Urinary bladder (tissue), 4 donors: ENCODE measurements at places on chromosomes 4 and X. TPM values are rescaled to one million over a fixed set of nuclear protein-coding genes. Genes with fewer than 3 reads are reported as not detected.

The DCUN1D4 gene
- 80.3 TPM for total RNA-seq

The CT45A8 gene
- total RNA-seq: not detected

The DOCK11 gene
- 50.4 TPM for total RNA-seq

The TRIM2 gene
- 119 TPM for total RNA-seq

The JCHAIN gene
- total RNA-seq: 4.5 TPM

The RGN gene
- 4.8 TPM for total RNA-seq

The CCDC110 gene
- total RNA-seq: 18.2 TPM

The SMARCA1 gene
- 96.0 TPM for total RNA-seq

The USP17L30 gene
- total RNA-seq: not detected

The CHRDL1 gene
- 22.6 TPM for total RNA-seq

The TENM3 gene
- 26.6 TPM for total RNA-seq

The HSPA4L gene
- 4.5 TPM for total RNA-seq

The IQCM gene
- not detected for total RNA-seq

The FAM53A gene
- 0.63 TPM for total RNA-seq

The SPACA5 gene
- total RNA-seq: not detected

The HHIP gene
- 38.5 TPM for total RNA-seq

DNA sequence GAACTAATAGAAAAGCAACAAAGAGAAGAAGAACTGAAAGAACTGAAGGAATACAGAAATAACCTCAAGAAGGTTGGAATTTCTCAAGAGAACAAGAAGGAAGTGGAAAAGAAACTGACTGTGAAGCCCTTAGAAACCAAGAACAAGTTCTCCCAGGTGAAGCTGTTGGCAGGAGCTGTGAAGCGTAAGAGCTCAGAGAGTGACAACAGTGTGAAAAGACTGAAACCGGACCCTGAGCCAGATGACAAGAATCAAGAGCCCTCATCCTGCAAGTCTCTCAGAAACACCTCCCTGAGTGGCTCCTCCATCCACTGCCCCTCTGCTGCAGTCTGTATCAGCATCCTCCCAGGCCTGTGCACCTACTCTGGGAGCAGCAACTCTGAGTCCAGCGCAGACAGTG, 8.4 kb upstream of the FHDC1 start:
- DNase-seq: no peak

- no peak for DNase-seq
These were observed 43.1 kb downstream of the ADAMTS3 start for GRCh38 chr4:72525938-72526337.

DNA sequence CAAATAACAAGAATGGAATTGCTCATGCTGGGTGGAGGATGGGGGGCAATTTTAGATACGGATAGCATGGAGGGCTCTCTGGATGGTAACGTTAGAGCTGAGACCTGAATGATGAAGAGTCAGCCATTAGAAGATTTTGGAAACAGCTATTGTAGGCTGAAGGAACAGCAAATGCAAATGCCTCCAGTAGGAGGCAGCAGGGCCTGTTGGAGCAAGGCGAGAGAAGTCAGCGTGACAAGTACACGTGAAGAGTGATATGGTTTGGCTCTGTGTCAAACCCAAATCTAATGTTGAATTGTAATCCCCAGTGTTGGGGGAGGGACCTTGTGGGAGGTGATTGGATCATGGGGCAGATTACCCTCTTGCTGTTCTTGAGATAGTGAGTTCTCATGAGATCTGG, 59.3 kb upstream of the SOD3 start:
- DNase-seq: no peak

GRCh38 chr4:77142646-77143028, 14.4 kb upstream of the CCNG2 start:
- DNase-seq: no peak

DNA sequence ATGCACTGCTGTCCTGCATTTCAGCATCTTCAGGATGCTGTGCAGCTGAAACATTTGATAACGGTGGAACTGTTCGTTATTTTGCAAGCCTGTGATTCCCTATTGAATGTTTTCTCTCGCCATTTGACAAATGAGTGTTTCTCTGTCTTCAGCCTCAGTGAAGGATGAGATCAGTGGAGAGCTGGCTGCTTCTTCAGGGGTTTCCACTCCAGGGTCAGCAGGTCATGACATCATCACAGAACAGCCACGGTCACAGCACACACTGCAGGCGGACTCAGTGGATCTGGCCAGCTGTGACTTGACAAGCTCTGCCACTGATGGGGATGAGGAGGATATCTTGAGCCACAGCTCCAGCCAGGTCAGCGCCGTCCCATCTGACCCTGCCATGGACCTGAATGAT, 52.6 kb downstream of the HTT start:
- DNase-seq: no peak

- DNase-seq: no peak
These were observed 6.9 kb upstream of the SRPK3 start for GRCh38 chrX:153773741-153774575.

DNA sequence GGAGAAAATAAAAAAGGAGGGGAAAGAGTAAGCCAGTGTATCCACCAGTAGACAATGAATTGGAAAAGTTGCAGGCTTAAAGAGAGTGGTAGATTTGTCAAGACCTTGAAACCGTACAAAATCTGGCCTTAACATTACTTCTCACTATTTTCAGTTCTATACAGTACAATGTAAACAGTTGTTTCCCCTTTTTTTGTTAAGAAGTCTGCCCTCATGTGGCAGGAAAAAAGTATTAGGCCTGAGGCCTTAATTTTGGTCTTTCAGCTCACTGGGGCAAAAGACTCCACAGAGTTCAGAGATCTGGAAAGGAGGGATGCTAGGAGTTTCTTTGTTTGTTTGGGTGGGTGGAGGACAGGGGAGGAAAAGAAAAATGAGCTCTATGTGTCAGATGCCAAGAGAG, 92.8 kb upstream of the CCDC160 start:
- no peak for DNase-seq

- no peak for DNase-seq
These were observed 97.6 kb downstream of the PRDM5 start for GRCh38 chr4:120824946-120825345.

GRCh38 chr4:56026596-56026995, 77.9 kb downstream of the CEP135 start:
- DNase-seq: no peak

- peak; percentile 31 for DNase-seq
These were observed 332.7 kb upstream of the IGFBP7 start for GRCh38 chr4:57442831-57443291.

GRCh38 chrX:137118536-137118935, 84.7 kb upstream of the GPR101 start:
- no peak for DNase-seq

GRCh38 chrX:151004085-151004484, 20.9 kb downstream of the HMGB3 start:
- no peak for DNase-seq

- DNase-seq: no peak
These were observed 402.7 kb downstream of the C4orf33 start for GRCh38 chr4:129498626-129499025.

DNA sequence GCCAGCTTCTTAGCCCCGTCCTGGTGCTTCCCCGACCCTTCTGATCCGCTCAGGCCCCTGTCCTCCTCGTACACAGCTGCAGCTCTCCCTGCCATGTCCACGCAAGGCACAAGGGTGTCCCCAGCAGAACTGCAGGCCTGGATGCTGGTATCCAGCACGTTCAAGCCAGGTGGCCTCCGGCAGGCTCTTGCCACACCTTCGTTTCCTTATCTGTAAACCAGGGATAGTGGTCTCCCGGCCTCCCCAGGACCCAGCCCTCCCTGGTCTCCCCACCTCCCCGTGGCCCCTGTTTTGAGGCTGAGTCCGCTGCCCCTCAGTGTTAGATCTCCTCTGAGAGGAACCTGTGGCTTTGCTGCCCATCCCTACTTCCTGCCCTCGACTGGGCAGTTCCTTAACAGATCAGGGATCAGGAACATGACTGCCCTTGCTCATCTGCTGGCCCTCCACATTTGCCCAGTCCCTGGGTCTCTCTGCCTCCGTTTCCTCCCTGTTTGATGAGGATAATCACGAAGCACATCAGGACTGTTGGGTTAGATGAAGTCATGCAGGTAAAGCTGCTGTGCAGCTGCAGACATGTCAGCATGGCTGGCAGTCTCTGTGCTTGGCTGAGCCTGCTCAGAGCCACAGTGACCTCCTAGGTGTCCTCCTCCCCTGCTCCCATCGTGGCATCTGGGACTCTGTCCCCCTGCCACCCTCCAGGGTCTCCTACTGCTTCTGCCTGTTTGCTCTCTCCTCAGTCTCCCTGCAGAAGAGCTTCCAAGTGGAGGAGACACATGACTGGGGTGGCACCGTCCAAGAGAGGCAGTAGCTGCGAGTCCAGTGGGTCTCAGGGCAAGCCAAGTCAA, 32.9 kb downstream of the PIGG start:
- no peak for DNase-seq

DNA sequence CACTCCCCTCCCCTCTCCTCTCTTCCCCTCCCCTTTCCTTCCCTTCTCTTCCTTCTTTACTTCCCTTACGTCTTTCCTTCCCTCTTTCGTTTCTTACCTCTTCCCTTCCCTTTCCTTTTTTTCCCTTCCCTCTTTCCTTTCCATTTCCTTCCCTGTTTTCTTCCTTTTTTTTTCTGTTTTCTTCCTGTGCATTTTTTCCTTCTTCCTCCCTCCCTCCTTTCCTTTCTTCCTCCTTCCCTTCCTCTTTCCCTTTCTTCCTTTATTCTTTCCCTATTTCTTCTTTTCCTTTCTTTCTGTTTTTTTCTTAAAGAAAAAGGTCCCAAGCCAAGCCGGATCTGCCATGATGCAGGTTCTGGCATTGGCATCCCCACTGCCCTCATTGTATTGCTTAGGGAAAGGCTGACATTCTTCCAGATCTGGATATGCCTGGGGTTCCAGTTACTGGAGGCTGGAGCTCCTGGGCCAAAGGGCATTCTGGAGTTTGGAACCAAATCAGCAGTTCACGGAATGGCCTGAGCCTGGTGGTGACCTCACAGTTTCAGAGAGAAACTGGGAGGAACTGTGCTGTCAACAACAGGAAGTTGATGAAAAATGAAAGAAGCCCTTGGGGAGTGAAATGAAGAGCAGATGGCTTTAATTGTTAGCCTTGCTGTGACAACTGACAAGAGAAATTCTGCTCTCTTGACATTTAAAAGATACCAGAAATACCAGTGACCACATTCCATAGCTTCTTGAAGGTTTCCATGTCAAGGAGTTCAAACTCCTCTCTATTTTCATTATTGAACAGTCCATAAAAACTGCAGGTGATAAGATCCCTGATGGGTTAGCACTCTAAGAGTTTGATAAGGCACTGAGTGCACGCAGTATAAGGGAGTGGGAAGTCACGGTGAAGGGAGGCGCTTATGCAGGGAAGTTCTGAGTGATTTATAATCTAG, 622.1 kb downstream of the SPRY1 start:
- DNase-seq: no peak

GRCh38 chr4:55910140-55910539, 38.6 kb upstream of the CEP135 start:
- DNase-seq: no peak

- DNase-seq: no peak
These were observed 43.8 kb downstream of the CDX4 start for GRCh38 chrX:73490661-73491060.

DNA sequence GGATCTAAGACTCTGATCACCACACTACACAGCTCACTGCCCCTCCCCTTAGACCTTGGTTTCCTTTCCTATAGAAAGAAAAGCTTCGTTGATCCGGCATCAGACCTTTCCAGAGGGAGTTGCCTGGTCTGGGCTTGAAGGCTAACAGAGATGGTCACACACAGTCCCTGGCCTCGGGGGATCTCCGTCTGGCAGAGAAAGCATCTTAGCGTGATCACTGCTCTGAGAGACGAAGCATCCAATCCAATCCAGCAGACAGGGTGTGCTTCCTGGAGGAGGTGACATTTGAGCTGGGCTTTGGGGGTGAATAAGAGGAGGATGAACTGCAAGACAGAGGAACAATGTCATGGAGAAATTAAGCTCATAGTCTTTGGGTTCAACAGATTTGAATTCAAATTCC, 49.5 kb downstream of the HTRA3 start:
- DNase-seq: no peak

DNA sequence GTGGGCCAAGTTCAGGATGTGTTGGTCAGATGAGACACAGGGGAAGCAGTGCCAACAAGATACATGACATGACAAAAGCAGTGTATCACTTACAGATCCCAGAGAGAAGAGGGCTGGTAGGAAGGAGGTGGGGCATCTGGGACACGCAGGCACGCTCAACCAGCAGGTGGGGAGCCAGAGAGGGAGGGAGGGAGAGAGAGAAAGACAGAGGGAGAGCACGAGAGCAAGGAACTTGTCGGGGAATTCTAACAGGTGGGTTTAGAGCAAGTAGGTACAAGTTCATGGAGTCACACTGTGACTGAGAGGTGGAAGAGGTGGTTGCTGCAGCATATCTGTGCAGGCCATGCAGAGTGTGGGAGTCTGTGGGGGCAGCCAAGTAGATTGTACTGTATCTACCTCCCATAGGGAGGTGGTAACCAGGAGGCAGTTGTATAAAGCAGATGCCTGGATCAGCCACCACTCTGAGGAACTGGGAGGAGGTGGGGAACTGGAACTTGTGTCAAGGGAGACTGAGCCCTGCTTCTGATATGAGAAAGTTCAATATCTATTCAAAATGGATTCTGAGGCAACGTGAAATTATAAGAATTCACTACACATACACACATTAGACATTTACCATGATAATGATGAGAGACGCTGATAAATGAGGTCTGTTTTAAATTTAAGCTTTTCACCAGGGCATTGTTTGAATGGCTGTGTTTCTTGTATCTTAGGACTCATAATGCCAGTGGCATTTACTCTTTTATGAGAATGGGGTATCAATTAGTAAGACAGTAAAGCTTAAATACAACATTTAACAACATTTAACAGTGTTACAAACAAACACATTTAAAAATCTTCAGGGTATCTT, 43.7 kb downstream of the BBS12 start:
- no peak for DNase-seq

DNA sequence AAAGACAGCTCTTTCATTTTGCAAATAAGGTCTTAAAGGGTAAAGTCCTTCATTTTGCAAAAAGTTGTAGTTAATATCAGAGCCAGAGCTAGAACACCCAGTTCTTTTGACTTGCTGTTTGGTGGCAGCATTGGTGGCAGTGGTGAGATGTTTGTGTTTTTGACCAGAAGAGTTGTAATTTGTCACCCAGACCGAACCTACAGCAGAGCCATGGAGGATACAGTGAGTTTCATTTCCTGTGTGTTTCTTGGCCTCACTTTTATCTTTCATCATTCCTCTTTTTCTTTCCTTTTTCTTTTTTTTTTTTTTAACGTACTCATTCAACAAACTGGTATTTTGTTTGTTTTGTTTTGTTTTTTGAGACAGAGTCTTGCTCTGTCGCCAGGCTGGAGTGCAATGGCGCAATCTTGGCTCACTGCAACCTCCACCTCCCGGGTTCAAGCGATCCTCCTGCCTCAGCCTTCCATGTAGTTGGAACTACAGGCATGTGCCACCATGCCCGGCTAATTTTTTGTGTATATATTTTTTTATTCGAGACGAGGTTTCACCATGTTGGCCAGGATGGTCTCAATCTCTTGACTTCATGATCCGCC, 116.4 kb downstream of the AFF1 start:
- DNase-seq: no peak

GRCh38 chr4:3418029-3418762, 23.6 kb upstream of the HGFAC start:
- DNase-seq: no peak

- DNase-seq: no peak
These were observed 2.7 kb downstream of the TKTL1 start for GRCh38 chrX:154298312-154298711.
